A549 treated with AZD2906 at 1 μM for 4 hours (cell line): ENCODE measurements at places on chromosomes 2 and 18. TPM values are rescaled to one million over a fixed set of nuclear protein-coding genes. Genes with fewer than 3 reads are reported as not detected.

Gene SERPINB12
- not detected in 5 replicates for total RNA-seq

Gene GAREM2
- total RNA-seq, result 6.1 to 8.0 TPM (median 7.4 TPM) in 5 replicates

Gene PPP1R1C
- total RNA-seq, result 1.3 to 2.1 TPM (median 1.6 TPM) in 5 replicates

Gene NYAP2
- 0.02 TPM in 2 of 5 replicates, not detected in the others for total RNA-seq

Gene SP5
- total RNA-seq, result 0.02 to 0.23 TPM (median 0.07 TPM) in 3 of 5 replicates, not detected in the others

Gene CACNB4
- total RNA-seq, result 0.04 to 0.14 TPM (median 0.10 TPM) in 5 replicates

Gene RNU2-63P
- total RNA-seq, result 1.4 TPM in 1 of 5 replicates, not detected in the others
